Activated CD4-positive, alpha-beta T cell treated with anti-CD3 and anti-CD28 coated beads, Interleukin-2, amount 50 U/mL, for 48 hours (primary cell): ENCODE measurements at places on chromosomes 11 and 22.

- peak; percentile 88 for DNase-seq
Observed at GRCh38 chr22:36156515-36157419, 3.8 kb downstream of the APOL3 start.

GRCh38 chr22:36964106-36964505, 50.7 kb downstream of the CSF2RB start:
- no peak for DNase-seq

GRCh38 chr22:50473088-50473487, 1.7 kb downstream of the SBF1 start:
- peak; percentile 55 for DNase-seq

- no peak for DNase-seq
Observed at GRCh38 chr22:46798041-46798365, 35.6 kb downstream of the TBC1D22A start.

DNA sequence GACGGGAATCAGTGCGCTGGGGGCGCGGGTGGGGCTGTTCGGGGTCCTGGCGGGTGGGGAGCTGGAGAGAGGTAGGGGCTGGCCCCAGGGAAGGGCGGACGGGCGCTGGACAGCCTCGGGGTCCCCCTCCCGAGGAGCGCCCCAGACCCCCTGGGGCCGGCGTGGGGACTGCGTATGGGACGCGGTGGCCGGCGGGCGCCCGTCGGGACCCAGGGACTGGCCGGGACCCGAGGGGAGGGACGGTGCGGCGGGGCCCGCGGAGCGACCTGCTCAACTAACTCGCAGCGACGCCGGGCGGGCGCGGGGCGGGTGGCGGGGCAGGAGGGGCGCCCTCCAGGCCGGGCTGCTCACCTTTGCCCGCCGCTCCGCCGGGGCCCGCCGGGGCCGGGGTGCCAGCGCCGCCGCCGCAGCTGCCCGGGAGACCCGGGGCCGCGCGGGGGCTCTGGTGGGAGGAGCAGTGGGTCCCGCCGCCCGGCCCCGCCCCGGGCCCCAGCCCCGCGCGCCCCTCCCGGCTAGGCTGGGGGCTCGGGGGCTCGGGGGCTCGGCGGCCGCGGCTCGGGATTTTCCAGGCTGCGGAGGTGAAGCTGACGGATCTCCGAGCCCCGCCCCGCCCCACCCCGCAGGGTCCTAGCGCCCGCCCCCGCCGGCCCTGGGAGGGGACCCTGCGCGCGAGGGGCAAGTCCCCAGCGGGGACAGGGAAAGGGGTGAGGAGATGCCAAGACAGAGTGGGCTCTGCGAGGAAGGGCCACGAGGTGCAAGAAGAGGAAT, 12.3 kb downstream of the STARD10 start:
- peak; percentile 44 for DNase-seq
